ENCODE measurements at places on chromosomes 7 and 10.

DNA sequence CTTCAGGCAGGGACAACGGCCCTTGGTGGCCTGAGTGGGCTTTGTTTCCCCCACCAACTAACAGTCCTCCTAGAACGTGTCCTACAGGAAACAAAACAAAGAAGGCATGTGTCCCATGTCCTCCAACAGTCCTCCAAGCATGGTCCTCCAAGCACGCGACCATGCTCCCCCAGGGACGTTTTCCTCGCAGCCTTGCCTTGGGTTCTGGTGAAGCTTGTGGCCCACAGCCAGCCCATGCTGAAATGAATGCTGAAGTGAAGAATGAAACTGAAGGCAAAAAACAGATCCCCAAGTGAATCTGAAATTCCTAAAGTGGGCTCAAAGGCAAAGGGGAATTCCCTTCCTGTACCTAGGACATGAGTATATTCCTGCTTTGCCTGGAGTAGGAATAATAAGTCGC, 176.6 kb downstream of the JCAD start:
- no peak for DNase-seq

GRCh38 chr7:98802088-98802780, 67.6 kb downstream of the TMEM130 start:
- DNase-seq = no peak

GRCh38 chr7:69603937-69604494, 5.7 kb downstream of the AUTS2 start:
- no peak for DNase-seq

GRCh38 chr7:24705461-24705954, 51.8 kb downstream of the GSDME start:
- DNase-seq = no peak

Data from AML-193 (cell line).